Immature natural killer cell (primary cell): ENCODE measurements at places on chromosomes 3 and 15.

- DNase-seq: no peak
Measured at GRCh38 chr3:189772584-189772983, 141.4 kb downstream of the TP63 start.

- DNase-seq: no peak
Measured at GRCh38 chr3:128232376-128233178, 79.3 kb downstream of the EEFSEC start.

- DNase-seq: no peak
Measured at GRCh38 chr3:34216711-34217335, 418.4 kb downstream of the PDCD6IP start.

DNA sequence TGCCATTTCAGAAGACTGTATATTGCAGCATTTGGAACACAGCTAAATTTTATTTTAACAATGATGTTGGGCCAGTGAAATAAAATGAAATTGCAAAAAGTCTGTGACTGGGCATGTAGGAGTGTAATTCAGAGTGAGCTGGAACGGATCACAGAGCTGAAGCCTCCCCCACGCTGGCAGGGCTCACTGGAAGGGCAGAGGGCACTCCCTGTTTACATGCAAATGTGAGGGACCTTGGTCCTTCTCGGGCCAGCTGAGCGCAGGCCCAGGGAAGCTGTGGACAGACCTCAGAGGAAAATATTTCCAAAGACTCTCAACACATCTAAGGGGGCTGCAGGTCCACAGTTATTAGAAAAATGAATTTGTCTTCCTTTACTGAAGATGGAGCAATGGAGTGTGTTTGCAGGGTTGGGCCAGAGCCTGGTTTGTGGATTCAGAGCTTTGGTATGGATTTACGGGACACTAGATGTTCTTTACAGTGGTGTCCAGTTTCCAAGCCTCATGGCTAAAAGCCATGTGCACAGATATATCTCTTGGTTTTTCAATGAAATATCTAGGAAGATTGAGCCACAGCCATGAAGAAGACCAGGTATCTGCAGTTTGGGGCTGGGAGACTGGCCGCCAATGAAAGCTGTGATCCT is 32.0 kb downstream of the TRPM1 start:
- DNase-seq: no peak

DNA sequence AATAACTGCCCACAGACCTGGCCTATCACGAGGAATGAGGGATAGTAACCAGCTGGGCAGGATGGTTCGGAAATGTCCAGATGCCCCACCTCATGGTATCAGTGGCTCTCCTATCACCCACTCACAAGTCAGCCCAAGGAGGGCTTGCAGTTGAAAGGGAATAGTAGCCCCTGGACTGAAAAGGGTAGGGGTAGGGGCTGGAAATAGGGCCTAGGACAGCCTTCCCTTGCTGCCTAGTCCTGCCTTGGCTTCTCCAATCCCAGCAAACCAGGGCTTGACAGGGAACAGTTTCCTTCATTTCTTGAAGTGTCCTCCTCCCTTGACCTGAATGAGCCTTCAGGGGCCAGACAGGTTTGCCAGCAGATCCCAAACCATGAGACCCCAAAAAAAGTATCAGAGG is 1.2 kb upstream of the CACNA2D2 start:
- DNase-seq: no peak

DNA sequence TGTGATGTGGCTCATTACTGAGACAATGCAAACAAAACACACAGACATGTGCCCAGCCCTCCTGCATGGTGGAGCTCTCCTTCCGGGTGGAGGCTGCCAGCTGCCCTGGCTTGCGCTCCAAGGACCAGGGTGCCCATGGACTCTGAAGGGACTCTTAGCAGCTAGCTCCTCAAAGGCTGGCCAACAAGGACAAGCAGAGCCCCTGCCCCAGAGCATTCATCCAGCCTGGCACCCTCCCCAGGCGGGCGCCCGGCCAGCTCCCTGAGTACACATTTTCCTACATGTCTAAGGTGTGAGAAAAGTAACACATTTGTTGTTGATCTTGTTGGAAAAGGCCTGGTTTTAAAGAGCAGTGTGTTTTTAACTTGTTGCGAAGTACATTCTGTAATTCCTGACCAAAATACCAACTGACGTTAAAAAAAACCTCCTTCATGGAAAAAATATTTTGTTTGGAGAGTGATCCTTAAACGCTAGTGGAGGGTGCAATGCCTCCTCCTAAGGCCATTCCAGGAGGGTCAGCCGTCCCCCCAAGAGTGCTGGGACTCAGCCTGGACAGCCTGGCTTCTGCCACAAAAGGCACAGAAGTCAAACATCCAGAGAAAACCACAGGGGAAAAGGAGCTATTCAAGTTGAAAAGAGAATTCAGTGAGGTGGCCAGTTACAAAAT is 86.9 kb downstream of the KLF15 start:
- DNase-seq: no peak

DNA sequence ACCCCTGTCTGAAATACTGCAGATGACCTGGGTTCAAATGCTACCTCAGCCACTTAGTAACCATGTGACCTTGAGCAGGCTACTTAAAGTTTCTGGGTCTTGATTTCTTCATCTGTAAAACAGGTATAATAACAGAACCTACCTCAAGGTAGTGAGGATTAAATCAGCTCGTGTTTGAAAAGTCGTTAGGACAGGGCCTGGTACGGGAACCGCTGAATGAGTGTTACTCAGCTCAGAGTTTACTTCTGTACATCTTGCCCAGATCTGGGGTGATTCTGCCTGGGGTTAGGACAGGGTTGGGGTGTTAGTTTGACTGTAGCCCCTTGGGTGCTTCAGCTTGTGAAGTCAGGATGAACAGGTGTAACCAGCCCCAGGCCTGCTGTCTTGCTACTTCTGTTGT is 1.8 kb downstream of the SEMA4B start:
- no peak for DNase-seq

DNA sequence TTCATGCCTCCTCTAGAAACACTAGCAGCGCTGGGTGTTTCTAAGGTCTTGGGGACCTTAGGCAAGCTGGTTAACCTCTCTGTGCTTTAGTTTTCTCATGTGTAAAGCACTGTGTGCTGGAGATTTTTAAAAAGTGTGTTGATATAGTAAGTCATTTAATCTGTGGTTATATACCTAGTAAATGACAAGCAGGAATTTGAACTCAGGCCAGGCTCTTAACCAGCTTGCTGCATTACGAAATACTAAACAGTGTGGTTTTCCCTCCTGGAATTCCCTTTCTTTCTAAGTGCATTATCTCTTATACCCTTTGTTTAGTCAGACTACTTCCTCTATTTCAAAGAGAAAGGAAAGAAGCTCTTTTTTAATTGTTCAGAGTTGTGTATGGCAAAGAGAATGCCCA is 26.5 kb downstream of the NEO1 start:
- no peak for DNase-seq

DNA sequence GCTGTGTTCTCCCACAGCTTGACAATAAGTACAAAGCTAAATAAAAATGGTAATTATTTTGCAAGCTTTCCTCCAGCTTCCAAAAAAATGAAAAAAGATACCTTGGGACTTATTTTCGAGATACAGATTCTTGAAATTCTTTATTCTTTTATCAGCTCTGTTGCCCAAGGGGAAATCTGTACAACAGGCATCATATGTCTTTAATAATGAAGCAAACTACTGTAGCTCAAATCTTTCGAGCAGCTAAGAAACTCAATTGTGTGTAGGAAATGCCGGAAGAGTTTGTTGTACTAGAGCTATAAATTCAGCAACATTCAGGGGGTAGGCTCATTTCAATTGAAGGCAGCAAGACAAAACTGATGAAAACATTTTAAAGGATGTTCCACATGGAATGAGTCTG is 297.7 kb downstream of the GBE1 start:
- no peak for DNase-seq

- no peak for DNase-seq
Measured at GRCh38 chr3:123378409-123378915, 70.4 kb downstream of the ADCY5 start.

- no peak for DNase-seq
Measured at GRCh38 chr15:68646156-68646555, 67.4 kb downstream of the CORO2B start.

GRCh38 chr3:190008432-190008831 is 112.3 kb downstream of the P3H2 start:
- no peak for DNase-seq

DNA sequence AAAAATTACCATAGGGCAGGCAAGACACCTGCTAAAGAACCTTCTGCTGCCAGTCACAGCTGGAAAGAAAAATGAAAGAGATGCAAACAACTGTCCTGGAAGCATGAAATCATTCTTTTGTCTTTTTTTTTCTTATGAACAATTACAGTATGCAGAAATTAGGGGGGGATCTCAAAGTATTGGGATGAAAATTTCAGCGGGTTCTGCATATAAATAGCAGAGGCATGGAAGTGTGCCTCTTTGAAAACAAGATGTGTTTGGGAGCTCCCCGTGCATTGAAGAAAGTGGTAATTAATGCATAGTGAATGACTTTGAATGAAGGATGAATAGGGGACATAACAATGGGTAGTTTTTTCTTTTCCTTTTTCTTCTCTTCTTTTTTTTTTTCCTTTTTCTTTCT is 431.2 kb downstream of the SOX2 start:
- DNase-seq: no peak
